ENCODE measurements at places on chromosomes 5 and 9.

DNA sequence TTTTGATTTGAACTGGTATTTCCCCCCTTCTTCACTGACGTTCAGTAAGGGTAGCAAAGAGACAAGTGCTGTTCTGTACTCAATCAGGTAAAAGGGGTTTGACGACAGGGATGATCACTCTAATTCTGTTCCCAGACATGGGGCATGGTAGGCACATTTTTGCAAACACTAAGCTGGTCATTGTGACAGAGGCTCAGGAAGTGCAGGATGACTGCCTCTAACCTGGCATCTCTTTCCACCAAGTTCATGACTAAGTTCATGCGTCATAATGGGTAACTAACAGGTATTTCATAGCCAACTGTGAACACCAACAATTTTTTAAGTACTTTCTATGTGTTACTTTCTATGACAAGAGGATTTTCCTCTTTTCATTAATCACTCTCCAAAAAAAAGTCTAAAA lies 166.5 kb downstream of the MAPKAP1 start:
- peak; percentile 94 for DNase-seq

- no peak for DNase-seq
These were observed 730.9 kb upstream of the TYRP1 start for GRCh38 chr9:11962327-11962726.

DNA sequence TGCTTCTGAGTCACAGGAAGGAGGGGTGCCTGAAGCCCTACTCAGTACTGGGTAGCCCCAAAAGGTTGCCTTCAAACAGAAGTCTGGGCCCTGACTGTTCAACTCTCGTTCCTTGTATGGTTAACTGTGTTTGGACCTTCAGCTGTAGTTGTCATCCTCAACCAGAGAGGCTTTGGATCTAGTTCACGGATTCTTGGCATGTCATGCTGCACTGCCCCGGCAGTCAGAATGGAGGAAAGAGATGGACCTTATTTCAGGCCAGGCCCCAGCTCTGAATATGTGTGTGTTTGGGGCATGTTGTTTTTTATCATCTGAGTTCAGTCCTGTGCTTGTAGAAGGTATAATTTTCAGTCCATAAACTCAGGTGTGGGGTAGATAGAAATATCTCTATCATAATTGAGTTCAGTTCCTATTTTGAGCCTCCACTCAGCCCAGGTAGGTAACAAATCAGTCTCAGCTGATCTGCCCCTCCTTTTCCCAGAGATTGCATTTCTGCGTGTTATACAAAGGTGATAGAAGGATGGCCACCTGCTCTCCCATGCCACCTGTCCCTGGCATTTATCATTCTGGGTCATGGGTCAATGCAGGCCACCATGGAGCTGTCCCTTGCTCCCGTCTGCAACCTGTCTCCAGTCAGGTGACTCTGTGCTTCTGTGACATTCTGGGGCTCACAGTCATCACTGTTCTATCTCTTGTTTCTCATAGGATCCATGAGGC lies 127.5 kb upstream of the CPEB4 start:
- no peak for DNase-seq

- DNase-seq: peak; percentile 32
These were observed 5.6 kb downstream of the AMBP start for GRCh38 chr9:114072184-114073140.

GRCh38 chr5:45695804-45696156 lies 400 bp downstream of the HCN1 start:
- no peak for DNase-seq

- DNase-seq: no peak
These were observed 588.7 kb upstream of the CDH6 start for GRCh38 chr5:30604648-30605262.

- DNase-seq: no peak
These were observed 87.1 kb upstream of the ELL2 start for GRCh38 chr5:96048763-96049162.

DNA sequence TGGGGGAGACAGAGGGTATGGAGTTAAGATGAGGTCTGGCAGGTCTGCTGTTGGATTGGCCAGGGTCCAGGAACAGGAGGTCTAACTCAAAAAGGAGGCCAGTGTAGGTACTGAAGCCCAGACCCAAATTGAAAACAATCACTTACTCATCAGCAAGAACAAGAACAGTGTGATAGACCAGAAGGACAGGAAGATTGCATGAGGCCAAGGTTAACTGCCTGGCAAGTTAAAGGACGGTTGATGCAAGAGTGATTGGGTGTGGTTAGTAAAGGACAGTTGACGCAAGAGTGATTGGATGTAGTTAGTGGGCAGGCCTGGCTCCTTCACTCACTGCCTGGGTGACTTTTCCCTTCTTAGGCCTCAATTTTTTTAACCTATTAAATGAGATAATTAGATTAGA lies 132.6 kb downstream of the PDZD2 start:
- DNase-seq: no peak

DNA sequence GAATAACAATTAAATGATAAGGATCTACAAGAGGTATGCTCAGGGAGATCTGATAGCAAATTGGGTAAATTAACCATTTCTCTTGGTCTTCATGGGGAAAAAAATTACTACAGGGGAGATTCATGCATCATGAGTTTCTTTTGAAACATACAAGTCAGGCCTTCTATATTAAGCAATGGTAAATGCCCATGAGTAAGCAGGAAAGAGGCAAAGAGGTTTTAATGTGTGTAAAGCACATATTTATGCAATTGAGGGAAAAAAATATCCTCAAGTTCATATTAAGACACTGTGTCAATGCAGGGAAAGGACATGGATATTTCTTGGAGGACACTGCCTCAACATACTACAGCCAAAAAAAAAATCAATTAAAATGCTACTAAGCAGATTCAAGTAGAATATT lies 73.4 kb upstream of the NR4A3 start:
- DNase-seq: peak; percentile 35

DNA sequence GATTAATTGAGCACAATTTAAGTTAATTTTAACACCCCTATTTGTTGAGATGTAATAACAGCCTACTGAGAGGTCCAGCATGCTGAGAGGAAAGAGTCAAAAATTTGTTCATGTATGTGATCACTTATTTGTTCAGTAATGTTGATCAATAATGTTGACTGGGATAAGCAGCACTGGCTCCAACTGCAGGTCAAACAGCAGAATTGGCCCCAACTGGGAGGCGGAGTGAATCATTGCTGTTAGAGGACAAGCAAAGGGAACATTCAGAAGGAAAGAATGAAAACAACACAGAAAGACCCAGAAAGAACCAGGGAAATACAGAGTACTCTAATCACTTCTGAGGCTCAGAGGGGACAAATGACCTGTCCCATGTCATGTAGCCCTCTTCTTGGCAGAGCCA lies 221.1 kb downstream of the COMMD10 start:
- DNase-seq: no peak

DNA sequence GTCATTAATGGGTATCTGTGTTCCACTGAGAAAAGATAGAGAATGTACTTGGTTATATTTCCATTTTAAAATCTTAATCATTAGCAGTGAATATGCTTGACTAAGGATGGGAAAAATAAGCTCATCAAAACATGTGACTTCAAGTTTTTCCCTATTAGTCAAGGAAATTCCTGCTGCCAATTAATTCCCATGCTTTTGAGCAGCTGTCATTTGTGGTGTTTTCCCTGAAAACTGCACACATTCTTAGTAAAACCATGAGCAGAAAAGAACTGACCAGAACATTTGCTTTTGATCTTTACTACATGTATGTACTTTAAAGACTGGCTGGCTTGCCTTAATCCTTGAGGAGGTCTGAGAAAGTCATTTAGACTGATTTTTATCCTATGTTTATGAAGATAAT lies 75.2 kb downstream of the AOPEP start:
- peak; percentile 94 for DNase-seq

DNA sequence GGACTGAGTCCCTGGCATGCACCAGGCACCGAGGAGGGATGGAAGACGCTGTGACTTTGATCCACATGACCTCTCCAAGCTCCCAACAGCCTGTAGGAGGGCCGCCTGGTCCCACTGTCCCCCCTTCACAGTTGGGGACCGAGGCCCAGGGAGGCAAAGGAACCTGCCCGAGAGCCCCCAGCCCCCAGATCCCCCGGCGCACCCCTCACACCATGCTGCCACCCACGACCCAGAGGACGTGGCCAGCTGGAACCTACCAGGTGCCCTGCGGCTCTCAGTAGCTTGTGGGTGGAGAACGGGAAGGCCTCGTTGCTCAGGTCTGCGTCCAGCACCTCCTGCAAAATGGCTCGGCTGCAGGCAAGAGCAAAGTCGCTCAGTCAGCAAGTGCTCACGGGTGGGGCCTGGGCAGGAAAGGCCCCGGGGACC lies 48.8 kb downstream of the DBH start:
- no peak for DNase-seq

GRCh38 chr9:128901822-128902221 lies 19.0 kb upstream of the PHYHD1 start:
- no peak for DNase-seq

DNA sequence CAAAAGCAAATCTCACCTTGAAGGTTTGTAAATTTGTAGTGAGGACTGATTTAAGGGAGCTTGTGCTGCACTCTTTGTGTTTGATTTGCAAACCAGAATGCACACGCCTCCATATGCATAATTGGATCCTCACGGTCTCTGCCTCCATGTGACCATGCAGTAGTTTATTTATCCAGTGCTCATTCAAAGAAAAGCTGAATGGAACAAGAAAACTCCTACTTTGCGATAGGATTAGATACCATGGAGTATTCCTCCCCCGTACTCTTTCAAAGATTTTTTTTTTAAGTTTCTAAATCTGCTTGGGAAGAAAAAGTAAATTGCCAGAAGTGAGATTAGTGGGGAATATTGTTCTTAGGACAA lies 290.4 kb upstream of the TUT7 start:
- no peak for DNase-seq

GRCh38 chr9:117715411-117715989 lies 11.3 kb downstream of the TLR4 start:
- DNase-seq: no peak

DNA sequence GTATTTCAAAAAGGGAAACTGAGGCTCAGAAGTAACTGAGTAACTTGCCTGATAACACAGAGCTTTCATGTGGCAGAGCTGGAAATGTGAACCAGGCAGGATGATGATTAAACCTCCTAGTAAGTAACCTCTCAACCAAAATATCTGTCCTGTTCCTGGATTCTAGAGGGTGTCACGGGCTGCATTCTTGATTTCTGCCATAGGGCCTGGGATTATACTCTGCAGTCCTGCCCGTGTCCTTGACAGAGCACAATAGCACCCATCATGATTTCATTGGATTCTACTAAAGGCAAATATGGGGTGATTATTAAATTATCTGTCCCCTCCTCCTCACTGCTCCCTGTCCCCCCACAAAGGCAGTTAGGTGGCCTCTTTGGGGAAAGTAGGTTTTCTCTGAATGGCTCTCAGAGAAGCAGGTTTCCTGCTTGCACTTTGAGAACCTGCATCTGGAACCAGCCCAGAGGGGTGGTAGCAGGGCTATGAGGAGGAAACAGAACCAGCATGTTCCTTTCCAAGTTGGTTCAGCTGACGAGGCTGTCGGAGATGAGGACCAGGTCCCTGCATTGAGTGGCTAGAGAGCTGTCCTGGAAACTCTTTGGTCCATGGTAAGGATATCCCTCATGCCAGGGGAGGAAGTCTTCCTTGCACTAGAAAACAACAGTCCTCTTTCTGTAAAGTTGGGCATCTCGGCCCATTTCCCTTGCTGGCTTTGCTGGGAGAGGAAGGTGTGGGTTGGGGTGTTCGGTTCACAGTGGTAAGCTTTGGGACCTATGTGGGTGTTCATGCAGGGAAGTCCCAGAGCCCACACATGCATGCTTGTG lies 36.6 kb downstream of the PPARGC1B start:
- no peak for DNase-seq

DNA sequence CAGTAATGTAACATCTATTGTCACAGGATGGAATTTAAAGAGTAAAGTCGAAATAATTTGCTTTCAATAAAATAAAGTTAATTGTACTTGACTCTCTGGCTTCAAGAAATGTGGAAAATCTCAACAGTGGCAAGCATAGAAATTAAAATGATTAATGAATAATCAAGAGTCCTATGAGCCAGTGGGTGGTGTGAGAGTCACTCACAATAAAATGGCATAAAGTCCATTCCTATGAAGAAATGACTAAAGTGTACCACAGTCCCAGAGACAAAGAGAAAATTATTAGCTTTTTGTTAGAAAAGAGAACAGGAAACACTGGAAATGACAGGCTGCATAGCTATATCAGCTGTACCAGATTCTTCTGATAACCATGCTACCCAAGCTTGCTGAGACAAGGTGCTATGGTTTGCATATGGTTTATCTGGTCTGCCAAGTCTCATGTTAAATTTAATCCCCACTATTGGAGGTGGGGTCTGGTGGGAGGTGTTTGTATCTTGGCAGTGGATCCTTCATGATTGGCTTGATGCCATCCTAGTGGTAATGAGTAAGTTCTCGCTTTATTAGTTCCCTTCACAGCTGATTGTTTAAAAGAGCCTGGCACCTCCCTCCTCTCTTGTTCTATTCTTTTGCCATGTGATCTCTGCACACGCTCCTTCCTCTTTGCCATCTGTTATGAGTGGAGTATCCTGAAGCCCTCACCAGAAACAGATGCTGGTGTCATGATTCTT lies 647.7 kb upstream of the ITGA1 start:
- no peak for DNase-seq

GRCh38 chr9:13750639-13751038 lies 471.1 kb upstream of the MPDZ start:
- no peak for DNase-seq

GRCh38 chr5:83987513-83988292 lies 267.0 kb upstream of the HAPLN1 start:
- DNase-seq: no peak

DNA sequence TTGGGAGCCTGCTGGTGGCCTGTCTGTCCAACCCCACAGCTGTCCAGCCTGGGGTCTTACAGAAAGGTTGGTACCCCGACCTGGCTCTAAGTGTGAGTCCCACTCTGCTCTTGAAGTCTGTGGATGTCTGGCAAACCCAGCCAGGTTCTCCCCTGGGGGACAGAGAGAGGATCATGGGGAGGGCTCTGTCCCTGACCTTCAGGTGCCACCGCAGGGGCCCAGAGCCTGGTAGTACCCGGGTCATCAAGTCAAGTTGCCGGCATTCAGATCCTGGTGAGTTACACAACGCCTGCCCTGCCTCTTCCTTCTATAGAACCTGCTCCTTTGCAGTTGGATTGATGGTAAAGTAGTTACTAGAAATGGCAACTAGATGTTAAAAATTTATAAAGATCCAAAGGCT lies 66.7 kb downstream of the ADAMTS2 start:
- DNase-seq: no peak

DNA sequence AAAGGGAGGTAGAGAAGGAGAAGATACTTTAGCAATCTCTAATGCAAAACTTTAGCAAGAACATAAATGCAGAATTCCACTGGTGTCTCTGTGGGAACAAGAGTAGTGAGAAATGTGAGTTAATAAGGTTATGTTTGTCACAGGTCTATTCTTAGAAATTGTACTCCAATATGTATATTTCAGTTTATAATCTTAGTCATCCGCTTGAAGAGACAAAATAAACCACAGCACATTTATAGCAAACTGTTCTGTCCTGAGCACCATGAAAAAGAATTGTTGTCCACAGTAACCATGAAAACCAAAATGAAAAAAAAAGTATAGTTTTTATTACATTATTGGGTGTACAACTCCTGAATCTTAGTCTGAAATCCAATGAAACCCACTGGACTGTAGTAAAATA lies 93.6 kb upstream of the TSLP start:
- DNase-seq: no peak

GRCh38 chr9:113592876-113593575 lies 129.5 kb downstream of the RGS3 start:
- DNase-seq: no peak

GRCh38 chr9:93893899-93894690 lies 61.1 kb downstream of the BARX1 start:
- DNase-seq: no peak

GRCh38 chr5:68258531-68258930 lies 43.0 kb downstream of the PIK3R1 start:
- DNase-seq: no peak

- DNase-seq: peak; percentile 93
These were observed 347.6 kb downstream of the PTPRD start for GRCh38 chr9:10265153-10265631.
